Activated CD4-positive, alpha-beta T cell treated with anti-CD3 and anti-CD28 coated beads, Interleukin-2, amount 10 ng/mL, durations not matched to agents 7 days and 5 days (primary cell): ENCODE measurements at places on chromosomes 5 and 9.

DNA sequence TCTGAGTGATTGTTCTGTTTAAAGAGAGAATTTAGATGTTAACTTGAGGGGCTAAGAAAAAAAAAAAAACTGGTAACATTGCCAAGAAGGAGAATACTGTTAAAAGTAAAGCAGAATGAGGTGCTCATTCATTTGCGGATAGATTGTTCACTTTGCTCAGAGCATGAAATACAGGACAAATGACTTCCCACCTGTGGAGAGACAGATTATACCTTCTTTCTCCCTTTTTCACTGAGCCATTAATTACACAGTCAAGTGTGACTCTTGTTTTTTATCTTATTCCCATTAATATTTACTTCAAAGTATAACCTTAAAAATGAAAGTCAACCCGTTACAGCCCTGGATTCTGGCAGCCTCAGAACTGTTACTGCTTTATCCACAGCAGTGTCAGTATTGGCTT is 264.5 kb downstream of the TAF11L14 start:
- DNase-seq, result no peak

- DNase-seq, result no peak
Measured at GRCh38 chr9:126624479-126624826, 10.7 kb downstream of the LMX1B start.

DNA sequence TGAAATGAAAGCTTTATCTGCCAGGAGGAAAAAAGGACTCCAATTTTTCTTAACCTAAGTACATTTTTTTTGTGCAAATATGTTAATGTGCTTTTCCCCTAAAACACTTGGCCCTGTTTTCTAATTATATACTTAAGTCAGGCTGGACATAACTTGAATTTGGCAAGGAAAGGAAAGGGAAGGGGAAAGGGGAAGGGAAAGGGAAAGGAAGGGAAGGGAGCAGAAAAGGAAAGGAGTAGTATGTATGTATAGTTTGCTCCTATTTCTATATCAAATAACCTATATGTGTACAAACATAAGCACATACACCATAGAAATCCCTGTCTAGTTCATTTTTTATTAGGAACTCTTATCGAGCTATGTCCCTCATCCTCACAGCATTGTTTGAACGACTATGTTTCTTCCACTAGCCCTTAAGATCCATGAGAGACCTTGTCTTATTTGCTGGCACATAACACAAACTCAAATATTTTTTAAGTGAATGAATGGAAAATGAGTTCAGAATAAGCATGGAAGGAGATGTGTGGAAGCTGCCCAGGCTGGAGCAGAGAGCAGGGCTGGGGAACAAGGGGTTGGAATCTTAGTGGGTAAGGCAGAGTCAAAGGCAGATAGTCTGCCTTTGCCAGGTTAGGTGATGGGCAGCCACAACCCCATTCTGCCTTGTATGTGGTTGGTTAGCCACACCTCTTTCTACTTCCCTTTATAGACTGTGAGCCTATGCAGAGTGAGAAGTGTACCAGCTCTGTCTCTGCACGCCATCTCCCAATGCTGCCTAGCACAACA is 70.0 kb downstream of the KLHL3 start:
- peak; percentile 73 for DNase-seq

DNA sequence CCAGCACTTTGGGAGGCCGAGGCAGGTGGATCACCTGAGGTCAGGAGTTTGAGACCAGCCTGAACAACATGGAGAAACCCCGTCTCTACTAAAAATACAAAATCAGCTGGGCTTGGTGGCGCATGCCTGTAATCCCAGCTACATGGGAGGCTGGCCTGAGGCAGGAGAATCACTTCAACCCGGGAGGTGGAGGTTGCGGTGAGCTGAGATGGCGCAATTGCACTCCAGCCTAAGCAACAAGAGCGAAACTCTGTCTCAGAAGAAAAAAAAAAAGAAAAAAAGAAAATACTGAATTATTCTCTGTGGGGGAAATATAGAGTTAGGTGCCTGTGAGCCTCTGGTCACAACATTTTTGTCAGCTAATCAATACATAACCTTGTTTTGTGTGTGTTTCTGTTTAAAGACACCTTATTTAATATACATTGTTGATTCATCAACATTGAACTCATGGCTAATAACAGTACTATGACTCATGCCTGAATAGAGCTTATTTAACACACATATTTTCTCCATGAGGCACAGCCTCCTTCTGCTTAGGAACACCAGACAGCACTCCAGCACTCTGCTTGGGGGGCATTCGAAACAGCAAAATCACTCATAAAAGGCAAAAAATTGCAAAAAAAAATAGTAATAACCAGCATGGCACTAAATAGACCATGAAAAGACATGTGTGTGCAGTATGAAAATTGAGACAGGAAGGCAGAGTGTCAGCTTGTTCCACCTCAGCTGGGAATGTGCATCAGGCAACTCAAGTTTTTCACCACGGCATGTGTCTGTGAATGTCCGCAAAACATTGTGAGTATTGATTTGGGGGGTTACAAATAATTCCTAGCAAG is at the start of gene IL31RA:
Gene IL31RA, plus strand, starts transcription at position 519 of the 836 bp plus-strand sequence. Its CDS starts 214 bp downstream, at position 733.
- DNase-seq, result no peak

GRCh38 chr5:138610415-138610917 is 35.3 kb upstream of the HSPA9 start:
- DNase-seq, result no peak

DNA sequence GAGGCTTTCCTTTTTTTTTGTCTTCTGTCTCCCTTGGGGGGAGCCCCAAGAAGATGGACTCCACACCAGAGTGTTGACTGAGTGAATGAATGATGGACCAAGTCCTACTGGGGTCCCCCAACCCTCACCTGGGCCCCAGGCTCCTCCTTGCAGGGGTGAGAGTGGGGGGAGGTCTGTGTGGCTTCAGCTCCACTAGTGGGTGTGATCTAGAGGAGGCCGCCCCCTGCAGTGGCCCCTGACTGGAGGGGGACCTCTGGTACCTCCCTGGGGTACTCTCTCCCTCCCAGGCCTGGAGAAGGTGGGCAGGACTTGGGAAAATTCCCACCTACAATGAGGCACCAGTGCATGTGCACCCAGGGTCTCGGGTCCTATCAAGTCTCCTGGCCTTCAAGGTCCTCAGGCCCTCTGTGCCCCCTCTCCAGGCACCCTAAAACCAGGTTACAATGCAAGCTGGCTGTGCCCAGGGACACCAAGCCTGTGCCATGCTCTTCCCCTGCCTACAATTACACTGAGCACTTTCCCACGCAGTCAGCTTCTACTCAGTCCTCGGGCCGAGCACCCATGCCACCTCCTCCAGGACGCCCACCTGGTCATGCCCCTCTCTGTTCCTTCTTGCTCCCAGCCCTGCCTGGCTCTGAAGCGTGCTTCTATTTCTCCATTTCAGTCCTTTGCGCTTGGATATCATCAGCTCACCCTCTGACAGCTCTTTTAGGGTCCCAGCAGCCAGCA is 117.2 kb upstream of the PHYKPL start:
- no peak for DNase-seq

DNA sequence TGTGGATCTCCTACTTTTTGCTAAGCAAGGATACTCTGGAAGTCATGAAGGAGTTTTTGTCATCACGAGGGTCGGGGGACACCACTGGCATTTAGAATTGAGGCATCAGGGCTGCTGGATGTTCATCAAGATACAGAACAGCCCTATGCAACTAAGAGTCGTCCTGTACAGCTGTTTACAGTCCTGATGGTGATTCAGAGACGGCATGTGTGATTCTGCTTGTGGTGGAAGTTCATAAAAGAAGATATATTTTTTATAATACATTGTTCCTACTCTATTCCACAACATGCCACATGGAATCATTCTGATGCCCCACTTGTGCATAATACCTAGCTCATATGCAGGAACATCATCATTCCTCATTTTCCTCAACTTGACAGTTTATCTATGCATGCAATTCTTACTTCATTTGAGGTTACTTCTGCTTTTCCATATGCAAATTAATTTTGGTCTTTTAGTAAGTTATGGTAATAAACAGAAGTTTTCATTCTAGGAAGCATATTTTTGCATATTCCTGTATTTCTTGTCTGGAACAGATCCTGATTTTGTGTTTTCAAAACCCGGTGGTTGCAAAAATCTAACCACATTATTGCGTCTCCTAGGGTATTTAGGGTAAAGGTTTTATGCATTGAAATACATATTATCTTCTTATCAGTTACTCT is 155.2 kb downstream of the ARHGEF28 start:
- DNase-seq, result no peak

GRCh38 chr9:29214154-29214689 is 1640.9 kb upstream of the C9orf72 start:
- no peak for DNase-seq

- no peak for DNase-seq
Measured at GRCh38 chr9:99353408-99353807, 131.3 kb downstream of the SEC61B start.

DNA sequence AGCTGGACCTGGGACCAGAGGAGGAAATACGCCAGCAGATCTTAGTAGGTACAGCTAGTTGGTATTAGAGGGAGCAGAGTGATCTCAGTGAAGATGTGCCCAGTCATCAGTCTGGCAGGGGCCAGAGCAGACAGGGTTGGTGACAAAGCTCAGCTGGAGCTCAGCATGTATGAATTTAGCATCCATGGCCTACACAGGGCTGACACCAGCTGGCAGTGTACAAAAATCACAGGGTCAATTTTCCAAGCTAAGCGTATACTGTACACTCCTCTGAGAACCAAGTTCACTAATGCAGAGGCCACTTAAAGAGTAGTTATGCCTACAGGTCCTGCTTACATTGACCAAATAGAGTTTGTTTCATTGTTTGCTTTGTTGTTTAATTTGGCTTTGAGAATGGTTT is 146.6 kb downstream of the SLC24A2 start:
- DNase-seq, result no peak
